Esophagus squamous epithelium (tissue), 5 donors: ENCODE measurements at places on chromosomes 1 and 21.

DNA sequence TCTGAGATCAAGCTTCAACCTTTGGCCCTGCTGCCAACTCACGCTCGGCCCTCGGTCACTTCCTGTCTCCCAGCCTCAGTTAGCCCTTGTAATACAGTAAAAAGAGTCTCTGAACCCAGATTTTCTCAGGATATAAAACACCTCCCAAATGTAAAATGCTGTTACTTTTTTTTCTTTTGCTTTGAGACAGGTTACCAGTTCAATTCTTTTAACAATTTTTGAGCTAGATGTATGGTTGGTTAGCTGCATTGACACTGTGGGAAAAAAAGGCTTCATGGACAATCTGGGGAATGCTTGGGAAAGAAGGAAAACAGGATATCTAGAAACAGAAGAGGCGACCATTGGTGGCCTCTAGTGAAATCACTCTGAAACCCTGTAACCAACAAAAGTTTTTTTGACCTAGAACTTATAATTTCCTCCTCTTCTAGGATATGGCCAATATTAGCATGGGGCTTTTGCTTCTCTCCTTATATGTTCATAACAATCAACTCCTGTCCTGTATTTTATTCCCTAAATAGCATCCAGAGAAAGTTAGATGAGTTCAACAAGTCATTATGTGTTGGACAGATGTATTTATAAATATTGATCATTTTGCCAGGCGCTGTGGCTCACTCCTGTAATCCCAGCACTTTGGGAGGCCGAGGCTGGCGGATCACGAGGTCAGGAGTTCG is 1.3 kb downstream of the CMPK1 start:
- DNase-seq, result no peak

GRCh38 chr1:160575112-160575664 is 4.1 kb downstream of the CD84 start:
- DNase-seq, result no peak

DNA sequence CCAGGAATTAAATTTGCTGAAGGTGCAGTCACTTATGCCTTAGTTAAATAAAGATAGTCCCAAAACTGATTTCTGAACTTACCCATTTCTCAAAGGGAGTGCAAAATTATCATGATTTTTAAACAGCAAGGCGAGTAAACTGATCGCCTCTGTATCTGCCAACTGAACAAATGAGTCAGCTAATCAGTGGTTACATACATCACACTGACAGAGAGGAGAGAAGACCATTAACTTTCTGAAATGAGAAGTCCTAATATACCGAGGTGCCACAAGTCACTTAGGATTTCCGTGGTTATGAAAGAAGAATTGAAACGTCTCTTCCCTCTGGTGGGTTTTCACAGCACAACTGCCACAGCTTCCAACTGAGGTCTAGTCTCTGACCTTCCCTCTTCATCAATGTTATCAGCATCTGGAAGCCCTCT is 400.7 kb downstream of the SMYD3 start:
- DNase-seq, result no peak

DNA sequence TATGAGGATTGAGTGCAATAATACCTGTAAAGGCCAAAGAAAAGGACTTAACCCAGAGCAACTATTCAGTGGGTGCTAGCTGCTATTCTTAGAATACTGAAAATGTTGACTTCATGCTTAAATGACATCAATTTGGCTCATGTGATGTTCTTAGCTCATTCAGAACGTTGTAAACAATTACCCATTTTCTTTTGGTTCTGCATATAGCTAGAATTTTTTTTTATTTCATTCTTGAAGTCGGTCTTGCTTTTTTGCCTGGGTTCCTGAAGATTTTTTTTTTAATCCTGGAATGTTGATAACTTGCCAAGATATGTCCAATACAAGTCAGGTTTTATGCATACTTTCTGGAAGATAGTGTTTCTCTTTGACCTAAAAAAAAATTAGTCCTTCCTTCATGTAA is 772.0 kb downstream of the LTN1 start:
- DNase-seq, result no peak

GRCh38 chr1:46725736-46726108 is 6.8 kb upstream of the EFCAB14 start:
- no peak for DNase-seq

GRCh38 chr1:230333590-230334446 is 92.3 kb downstream of the PGBD5 start:
- no peak for DNase-seq

GRCh38 chr1:153393926-153394325 is 3.1 kb upstream of the S100A8 start:
- no peak for DNase-seq

GRCh38 chr1:244361764-244362473 is 89.8 kb downstream of the ADSS2 start:
- DNase-seq, result no peak

DNA sequence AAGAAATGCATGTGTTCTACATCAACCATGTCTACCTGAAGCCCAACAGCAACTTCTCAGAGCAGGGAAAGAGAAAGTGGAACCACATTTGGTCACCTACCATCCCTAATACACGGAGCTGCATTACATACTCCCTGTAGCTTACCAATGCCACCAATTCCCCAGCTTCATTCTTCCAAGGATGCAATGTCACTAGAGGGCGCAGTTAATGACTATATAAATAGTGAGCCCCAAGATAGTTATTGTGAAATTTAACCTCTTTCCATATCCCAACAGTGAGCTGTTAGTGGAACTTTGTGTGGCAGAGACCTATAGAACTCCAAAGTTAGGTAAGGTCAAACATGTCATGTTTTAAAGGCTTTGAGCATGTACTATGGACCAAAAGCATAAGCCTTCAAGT is 618.3 kb downstream of the SMYD3 start:
- no peak for DNase-seq

- DNase-seq, result no peak
Measured at GRCh38 chr1:204680051-204680450, 5.5 kb downstream of the LRRN2 start.

- no peak for DNase-seq
Measured at GRCh38 chr1:213324859-213325258, 273.8 kb downstream of the RPS6KC1 start.

DNA sequence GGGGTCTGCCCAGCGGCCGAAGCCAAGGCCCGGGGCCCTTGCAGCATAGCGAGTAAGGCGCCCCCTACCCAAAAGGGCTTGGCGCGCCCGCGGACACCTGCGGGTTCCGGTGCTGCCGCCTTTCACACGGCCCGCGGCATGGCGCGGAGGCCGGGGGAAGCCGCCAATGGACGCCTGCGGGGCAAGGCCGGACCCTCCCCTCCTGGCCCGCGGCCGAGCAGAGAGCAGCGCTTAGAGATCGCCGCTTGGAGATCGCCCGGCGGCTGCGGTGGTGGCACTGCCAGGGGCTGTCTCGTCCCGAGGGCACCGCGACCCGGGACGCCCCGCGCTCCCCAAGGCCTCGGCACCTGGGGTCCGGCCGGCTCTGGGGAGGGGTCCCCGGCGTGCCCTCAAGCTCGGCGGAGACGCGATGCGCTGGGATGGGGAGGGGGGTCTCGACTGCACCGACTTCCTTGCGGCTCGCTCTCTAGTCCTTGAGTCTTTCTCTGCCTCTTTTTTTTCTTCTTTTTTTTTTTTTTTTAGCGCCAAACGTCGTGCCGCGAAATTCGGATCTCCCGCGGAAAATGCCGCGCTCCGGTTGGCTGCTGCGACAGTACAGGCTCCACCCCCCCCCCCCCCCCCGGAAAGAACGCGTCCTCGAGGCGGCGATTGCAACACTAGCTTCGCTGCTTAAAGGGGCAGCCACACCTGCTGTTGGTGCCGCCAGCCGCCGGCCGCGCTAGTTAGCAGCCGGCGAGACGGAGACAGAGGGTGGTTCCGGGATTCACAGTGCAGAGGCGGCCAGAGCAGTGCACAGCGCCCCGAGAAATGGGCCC is at the start of gene E2F2:
TSS of gene E2F2 (minus strand) at position 487 of the 815 bp plus-strand sequence. CDS start at position 47, 440 bp downstream.
- peak; percentile 45 for DNase-seq

- no peak for DNase-seq
Measured at GRCh38 chr21:38505654-38506523, 7.6 kb upstream of the ERG start.

- no peak for DNase-seq
Measured at GRCh38 chr1:11169202-11169601, 20.0 kb upstream of the ANGPTL7 start.

- no peak for DNase-seq
Measured at GRCh38 chr1:71657891-71658679, 577.2 kb upstream of the ZRANB2 start.

- no peak for DNase-seq
Measured at GRCh38 chr1:204623894-204624361, 61.6 kb downstream of the LRRN2 start.

DNA sequence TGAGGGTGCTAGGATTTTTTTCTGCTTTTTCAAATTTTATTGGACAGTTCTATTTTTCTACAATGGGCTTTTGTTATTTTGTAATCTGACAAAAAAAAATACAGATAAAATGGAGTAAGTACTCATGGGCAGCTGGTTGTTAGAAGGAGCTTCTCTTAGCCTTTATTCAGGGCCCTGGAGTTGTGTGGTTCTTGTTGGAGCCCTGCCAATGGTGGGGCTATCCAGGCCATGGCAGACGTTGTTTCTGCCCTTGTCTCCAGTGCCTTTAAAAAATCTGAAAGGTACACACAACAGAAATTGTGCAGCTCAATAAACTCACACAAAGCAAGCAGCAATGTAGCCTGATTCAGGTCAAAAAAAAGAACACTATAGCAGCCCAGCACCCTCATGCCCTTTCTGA is 153.5 kb upstream of the GALNT2 start:
- no peak for DNase-seq

GRCh38 chr1:172356620-172357019 is 63.9 kb upstream of the C1orf105 start:
- DNase-seq, result no peak

- no peak for DNase-seq
Measured at GRCh38 chr1:53739109-53739681, at the start of gene GLIS1. GLIS1 (minus strand) TSS chr1:53739164; CDS start chr1:53738064, 1,100 bp downstream.

GRCh38 chr1:225559326-225559725 is 93.6 kb downstream of the ENAH start:
- no peak for DNase-seq

DNA sequence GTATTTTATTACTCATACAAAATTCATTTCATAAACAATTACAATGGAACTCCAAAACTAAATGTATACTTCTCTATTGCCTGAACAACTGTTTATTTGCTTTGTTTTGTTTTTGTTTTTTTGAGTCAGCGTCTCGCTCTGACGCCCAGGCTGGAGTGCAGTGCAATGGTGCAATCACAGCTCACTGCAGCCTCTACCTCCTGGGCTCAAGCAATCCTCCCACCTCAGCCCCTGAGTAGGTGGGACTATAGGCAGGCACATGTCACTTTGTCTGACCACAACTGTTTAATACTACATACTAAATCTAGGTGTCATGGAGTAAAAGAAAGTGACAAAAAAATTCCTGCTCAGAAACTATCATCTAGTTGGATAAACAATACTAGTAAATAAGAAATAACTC is 49.3 kb downstream of the RAB3GAP2 start:
- no peak for DNase-seq

DNA sequence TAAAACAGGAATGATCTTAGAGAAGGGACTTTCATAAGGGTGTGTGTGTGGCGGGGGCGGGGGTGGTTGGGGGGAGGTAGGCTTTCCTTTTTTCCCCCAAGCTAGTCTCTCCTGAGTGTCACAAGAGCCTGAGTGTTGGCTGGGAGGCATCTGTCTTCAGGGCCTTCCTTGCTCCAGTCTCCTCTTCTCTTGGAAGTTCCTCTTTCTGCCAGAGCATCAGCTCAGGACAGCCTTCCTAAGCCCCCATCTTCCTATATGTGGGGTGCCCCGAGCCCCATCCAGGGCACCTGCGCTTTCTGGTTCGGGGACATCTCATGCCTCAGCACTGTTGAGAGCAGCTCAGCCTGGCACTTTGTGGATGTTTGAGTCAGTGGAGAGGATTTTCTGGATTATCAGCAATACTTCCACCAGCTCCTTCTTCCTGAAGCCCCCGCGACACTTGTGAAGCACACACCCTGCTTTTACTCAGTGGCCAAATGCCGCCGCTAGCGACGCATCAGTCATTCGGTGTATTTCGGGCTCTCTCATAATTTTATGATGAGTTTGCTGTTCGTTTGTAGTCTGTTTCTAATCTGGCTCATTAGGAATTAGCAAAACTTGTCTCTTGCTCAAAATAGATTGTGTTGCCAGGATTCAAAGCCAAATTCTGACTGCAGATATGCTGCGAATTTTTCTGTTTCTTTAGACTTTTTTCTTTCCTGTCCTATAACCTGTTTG is 61.7 kb downstream of the GALNT2 start:
- DNase-seq, result no peak

DNA sequence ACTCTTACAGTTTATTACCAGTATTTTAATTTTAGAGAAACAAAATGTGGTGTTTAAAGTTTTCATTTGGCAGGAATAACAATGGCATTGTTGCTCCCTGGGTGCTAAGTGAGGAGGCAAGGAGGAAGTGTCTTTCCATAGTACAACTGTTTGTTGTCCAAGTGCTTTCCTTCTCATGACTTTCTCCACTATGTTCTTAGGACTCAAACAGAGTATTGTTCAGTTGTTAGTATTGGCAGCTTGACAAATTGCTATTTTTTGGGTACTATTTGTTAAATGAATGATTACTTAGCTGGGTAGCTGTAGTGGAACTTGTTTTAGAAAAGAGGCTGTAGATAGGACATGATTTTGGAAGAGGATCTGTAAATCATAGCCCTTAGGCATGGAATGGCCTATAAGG is 7.5 kb downstream of the OTUD3 start:
- no peak for DNase-seq

GRCh38 chr1:47406966-47407365 is 9.1 kb upstream of the FOXE3 start:
- no peak for DNase-seq

GRCh38 chr1:21175324-21175669 is 1.4 kb downstream of the EIF4G3 start:
- no peak for DNase-seq

- DNase-seq, result no peak
Measured at GRCh38 chr1:201282931-201283829, at the start of gene PKP1. PKP1 (plus strand) TSS chr1:201283506; CDS start chr1:201283703, 197 bp downstream.

DNA sequence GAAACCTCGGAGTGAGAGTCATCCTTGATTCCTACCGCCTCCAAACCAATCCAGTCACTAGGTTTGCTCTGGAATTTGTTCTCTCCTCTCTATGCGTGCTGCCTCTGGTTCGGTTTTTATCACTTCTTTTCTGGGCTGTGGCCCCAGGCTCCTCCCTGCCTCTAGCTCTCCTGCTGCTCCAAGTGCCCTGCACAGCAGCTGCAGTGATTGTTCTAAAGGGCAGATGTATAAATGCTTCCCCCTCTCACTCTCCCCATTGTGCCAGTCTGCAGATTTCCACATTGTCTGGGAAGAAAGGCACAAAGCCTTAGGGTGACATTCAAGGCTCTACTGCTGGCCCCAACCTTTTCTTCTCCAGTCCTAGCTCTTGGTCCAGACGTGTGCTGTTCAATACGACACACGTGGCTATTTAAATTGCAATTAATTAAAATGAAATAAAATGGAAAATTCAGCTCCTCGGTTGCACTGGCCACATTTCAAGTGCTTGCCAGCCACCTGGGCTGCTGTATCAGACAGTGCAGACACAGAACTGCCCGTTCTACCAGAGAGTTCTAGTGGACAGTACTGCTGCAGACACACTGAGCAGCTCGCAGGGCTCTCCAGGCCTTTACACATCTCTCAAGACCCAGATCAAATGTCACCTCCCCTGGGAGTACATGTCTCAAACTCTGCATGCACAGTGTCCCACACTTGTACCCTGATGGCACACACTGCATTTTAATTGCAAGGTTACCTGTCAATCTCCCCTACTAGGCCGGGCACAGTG is 12.4 kb downstream of the TRIM62 start:
- DNase-seq, result no peak
